ENCODE measurements at places on chromosomes 16 and 17.

- no peak for DNase-seq
Observed at GRCh38 chr16:11135464-11135973, 120.5 kb downstream of the SOCS1 start.

- DNase-seq = no peak
Observed at GRCh38 chr17:35423761-35424160, 8.5 kb downstream of the SLFN12 start.

- DNase-seq = no peak
Observed at GRCh38 chr17:37299257-37299980, 76.4 kb upstream of the C17orf78 start.

DNA sequence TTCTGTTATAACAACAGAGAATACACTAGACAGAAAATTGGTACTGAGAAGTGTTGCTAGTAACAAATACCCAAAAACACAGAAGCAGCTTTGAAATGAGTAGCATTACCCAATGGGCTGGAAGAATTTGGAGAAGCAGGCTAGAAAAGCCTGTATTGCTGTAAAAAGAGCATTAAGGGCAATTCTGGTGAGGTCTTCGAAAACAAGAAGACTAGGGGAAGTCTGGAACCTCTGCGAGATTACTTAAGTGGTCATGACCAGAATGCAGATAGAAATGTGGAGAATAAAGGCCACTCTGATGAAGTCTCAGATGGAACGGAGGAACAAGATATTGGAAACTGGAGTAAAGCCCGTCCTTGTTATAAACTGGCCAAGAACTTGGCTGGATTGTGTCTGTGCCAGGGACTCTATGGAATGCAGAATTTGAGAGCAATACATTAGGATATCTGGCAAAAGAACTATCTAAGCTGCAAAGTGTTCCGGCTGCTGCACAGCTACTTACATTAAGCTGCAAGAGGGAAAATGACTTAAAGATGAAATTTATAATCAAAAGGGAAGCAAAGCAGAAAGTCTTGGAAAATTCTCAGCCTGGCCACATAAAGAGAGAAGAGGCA is 44.9 kb upstream of the PEMT start:
- DNase-seq = no peak

GRCh38 chr17:19413761-19414160 is 2.7 kb downstream of the RNF112 start:
- no peak for DNase-seq

DNA sequence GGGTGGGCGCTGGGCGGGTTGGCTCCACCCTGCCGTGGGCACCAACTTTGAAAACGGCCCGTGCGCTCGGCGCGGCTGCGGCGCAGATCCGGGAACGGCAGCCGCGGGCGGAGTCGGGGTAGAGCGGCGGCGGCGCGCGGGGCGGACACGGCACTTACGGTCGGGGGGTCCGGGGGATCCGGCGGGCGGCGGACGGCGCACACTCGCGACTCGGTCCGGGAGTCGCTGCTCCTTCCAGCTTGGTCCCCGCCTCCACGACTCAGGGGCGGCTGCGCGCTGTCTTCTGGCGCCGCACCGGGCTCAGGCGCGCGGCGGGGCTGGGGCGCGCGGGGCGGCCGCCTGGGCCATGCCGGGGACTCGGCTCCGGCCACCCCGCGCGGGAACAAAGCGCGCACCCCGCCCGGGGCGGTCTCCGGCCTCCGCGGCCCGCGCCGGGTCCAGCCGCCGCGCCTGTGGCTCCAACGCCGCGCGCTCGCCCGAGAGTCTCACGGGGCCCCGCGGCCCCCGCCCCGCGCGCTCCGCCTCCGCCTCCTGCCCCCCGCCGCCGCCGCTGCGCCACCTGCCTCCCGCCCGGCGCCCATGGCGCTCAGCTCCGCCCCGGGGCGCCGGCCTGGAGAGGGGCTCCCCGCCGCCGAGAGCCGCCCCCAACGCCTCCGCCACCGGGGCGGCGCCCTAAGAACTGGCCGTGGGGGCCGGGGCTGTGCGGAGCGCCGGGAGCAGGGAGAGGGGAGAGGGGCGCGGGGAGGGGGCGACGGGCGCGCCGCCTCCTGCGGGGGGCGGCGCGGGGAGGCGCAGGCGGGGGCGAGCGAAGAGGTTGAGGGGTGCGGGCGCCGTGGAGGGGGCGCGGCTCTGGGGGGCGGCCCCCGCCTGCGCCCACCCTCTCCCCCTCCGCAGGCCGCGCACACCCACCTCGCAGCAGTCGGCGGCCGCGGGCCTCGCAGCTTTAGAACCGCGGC is 35.9 kb downstream of the CBFA2T3 start:
- no peak for DNase-seq

DNA sequence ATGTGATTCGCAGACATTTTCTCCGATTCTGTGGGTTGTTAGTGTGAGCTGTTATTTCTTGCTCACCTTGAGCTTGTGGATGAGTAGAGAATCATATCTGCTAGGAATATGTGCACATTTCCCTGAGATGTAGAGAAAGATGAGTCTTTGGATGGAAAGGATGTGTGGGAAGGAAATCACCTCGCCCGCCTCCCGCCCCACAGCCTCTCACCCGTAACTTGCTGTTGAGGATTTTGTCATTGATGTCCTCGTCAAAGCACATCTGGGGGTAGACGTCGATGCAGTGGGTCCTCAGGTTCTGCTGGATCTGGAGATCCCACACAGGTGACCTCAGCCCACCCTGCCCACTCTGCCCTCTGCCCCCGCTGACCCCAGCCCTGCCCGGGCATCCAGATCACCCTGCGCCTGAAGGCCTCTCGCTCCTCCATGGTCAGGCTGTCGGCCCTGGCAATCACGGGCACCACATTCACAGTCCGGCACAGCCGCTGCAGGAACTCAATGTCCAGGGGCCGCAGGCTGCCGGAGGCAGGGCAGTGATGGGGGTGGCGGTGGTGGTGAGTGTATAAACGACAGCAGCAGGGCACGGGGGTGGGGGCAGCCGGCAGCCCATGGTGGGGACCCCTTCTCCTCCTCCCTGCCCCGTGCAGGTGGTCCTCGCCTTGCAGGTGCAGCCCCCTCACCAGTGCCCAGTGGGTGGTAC is 4.7 kb downstream of the SEPTIN12 start:
- DNase-seq = no peak
